ENCODE measurements at places on chromosomes 7 and 10.

DNA sequence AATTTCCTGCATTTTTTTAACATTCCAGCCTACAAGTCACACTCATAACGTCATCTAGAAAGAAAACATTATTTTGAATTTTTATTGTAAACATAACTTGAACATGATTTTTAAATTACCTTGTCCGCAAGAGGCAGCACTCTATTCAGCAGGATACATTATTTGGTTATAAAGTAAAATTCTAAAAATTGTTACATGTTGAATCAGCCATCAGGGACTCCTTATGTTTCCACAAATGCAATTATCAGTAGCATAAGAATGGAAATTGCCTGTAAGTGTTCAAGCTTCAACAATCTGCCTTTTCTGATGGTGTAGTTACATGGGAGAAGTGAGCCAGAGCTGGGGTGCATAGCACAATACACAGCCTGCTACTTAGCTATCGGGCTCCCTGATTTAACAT, 97.5 kb downstream of the ZNF365 start:
- no peak for DNase-seq

- DNase-seq = no peak
These were observed 49.1 kb upstream of the FXYD4 start for GRCh38 chr10:43322331-43322730.

DNA sequence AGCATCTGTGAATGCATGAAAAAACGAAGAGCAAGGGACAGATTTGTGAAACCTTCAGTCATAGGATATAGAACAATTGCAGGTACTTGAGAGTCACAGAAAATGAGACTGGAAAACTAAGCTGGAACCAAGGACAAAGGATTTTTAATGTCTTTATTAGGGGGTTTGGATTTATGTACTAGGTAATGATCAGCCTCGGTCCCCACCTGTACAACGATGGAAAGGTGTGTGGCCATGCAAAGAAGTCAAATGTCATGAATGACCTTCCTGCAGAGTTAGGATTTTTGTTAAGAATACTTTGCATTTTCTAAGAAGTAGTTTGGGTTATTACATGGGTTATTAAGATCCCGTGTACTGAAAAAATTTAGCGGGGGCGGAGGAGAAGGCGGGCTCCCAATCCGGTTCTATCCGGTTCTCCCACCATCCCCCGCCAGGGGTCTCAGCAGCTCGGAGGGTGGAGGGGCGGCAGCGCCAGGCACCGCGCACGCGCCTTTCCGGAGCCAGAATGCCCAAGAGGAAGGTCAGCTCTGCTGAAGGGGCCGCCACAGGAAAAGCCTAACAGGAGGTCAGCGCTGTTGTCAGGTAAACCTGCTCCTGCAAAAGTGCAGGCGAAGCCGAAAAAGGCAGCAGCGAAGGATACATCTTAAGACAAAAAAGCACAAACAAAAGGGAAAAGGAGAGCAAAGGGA, 327.5 kb upstream of the PLXDC2 start:
- no peak for DNase-seq

DNA sequence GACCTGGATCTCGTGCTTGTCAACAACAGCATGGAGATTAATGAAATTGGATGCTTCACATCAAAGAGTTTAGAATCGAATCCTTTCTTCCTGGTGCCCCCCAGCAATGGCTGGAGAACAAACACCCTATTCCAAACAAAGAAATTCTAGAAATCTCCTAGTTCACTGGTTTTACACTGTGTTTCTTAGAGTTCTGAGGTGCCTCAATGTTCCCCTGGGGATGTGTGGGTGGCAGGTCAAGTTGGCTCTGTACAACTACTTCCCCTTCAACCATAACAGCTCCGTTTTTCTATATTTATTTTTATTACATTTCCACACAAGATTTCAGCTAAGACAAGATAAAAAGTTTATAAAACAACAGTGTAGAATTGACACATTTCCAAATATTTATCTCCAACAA, 22.5 kb downstream of the CH25H start:
- no peak for DNase-seq

- DNase-seq = no peak
These were observed 58.6 kb upstream of the LOXL4 start for GRCh38 chr10:98326621-98327027.
